ENCODE measurements at places on chromosomes 13 and 19.
A peak's percentile ranks its signal among the peaks of the same experiment; 100 is the strongest.

DNA sequence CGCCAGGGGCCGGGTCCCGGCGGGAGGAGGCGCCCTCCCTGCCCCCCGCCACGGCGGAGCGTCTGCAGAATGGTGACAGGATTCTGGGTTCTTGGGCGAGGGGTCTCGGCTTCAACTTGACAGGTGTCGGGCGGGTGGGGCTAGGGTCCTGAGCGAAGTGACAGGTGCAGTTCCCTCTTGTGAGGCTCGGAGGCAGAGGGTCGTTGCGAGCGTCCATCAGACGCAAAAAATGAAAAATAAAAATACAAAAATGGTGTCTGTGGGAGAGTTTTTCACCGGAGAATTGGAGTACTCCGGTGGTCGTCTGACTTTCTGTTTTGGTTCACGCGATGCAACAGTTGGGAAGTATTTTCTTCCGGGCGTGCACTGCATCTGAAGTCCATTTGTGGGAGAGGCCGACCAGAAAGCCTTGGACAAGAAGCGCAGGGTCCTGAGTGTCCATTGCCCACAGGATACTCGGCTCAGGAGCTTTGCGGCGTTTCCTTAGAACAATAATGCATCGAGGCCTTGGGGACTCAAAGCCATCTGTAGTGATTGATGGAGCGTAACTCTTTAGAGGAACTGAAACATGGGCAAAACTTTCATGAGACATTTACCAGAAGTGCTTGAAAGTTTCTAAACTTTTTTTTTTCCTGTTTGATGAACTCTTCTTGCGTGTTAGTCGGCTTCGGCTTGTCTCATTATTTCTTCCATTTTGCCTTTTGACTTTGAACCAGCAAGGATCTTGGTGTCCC, 759 bp downstream of the RB1 start:
- DNase-seq: peak; percentile 50

- DNase-seq: no peak
Measured at GRCh38 chr13:26987486-26988013, 184.1 kb downstream of the USP12 start.

DNA sequence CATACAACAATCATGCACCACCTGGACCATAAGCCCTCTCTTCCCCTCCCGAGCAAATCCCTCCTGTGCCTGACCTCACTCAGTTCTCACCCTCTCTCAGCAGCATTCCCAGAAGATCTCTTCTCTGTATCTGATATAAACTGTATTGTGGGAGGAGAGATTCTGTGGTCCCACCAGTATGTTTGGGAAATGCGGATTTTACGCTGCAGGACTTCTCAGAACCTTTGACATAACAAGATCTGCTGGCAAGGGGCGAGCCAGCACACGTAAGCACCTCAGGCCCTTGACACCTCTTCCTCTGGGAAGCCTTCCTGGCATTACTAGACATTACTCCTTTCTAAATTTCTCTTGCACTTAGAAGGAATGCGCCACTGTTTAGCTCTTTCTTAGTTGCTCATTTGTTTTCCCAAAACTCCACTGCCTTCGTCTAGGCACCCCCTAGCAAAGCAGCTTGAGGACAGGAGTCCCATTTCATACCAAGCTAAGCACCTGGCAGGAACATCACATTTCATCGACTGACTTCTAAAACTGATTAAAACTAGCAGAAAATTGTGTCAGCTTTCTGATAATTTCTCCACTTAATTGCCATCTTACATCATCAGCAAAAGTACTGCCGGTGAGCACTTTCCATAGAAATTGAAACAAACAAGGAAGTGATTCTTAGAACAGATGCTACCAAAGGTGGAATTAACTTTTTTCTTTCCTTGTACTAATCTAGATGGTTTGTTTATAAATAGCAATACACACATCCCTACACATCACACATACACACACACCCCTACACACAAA, 63.2 kb downstream of the CCDC70 start:
- DNase-seq: no peak

GRCh38 chr13:22945321-22946226, 235.2 kb upstream of the SGCG start:
- no peak for DNase-seq

- DNase-seq: no peak
Measured at GRCh38 chr19:4585556-4585955, 26.1 kb upstream of the SEMA6B start.

- DNase-seq: no peak
Measured at GRCh38 chr13:109790086-109790485, 3.7 kb upstream of the IRS2 start.

GRCh38 chr13:20998649-20999415, 62.6 kb downstream of the LATS2 start:
- DNase-seq: no peak

GRCh38 chr13:23159760-23160637, 20.8 kb upstream of the SGCG start:
- no peak for DNase-seq

- DNase-seq: no peak
Measured at GRCh38 chr13:77537289-77537919, 1.9 kb downstream of the SCEL start.

DNA sequence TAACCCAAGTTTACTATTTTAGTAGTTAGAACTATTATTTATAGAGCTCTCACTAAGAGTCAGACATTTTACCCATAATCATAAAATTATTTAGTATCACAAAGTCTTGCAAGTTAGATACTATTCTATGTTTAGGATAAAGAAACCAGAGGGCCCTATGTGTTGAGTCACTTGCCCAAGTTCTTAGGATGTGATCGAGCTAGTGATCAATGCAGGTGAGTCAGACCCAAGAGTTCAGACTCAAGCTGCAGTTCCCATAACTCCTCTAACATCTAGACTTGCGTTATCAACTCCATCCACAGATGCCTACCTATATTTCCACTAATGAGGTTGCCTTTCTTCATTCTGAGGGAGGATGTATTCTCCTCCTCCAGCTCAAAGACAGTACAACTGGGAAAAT, 53.8 kb downstream of the DACH1 start:
- no peak for DNase-seq
